ENCODE measurements at places on chromosomes 1 and 21.

DNA sequence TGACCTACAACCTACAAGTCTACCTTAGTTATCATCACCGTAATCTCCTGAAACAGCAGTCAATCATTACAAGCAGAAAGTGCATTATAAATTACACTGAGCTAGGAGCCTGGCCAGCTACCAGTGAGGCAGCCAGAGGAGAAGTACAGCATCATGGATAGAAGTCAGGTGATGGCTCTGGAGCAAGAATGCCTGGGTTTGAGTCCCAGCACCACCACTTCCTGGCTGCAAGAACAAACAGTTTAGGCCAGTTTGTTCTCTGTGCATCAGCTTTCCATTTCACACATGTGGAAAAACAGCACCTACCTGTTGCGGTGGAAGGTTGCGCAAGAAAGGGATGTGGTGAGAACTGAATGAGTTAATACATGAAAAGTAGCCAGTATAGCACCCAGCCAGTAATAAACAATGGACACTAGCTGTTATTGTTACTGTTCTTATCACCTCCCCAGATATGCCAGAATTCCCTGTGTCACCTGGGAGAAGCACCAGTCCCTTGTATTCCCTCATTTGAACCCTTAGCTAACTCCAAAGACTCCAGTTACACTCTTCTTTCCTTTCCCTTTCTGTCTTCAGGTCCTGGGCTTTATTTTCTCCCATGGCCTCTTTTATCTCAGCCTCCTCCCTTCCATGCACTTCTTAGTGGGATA is 9.0 kb downstream of the CREG1 start:
- no peak for DNase-seq

DNA sequence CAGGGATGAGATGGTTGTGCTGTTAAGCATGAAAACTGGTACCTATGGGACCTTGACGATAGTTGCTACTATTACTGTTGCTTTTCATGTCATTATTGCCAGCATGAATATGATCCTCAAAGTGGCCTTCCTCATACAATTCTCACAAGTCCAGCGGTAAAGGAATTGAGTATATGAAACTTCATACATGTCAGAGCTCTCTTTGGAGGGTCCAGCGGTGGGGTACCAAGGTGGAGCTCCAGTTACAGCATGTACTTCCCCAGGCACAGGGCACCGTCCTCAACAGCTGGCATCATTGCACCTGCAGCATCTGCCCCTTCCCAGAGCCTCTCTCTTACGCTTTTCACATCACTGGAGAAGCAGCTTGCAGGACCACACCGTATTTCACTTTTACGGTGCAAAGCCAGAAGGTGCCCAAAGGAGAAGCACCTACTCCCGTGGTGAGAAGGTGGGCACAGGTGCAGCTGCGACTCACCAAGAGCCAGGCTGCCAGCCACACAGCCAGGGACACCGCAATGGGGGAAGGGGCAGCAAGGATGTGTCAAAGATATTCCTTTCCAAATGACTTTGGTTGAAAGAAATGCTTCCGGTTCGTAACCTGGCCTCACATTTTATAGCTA is 166.4 kb upstream of the IRF2BP2 start:
- DNase-seq = no peak

- DNase-seq = no peak
Observed at GRCh38 chr1:22518379-22518778, 44.9 kb upstream of the EPHA8 start.

GRCh38 chr1:118294875-118295642 is 110.0 kb upstream of the SPAG17 start:
- DNase-seq = peak; percentile 70

DNA sequence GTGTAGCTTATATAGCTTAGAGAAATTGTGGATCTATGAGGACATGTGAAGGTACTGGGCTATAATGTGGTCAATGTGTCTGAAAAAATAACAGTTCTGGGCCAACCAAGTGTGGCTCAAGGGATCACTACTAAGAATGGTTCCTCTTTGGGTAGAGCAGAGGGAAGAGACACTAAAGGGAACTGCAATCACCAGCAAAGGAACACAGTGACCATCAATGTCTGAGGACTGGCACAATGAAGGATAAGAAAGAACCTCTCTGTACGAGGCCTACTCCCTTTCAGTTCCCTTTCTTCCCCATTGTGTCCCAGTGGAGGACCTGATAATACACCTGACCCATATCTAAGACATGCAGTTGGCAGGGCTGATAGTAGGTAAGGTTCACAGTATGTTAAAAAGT is 89.9 kb upstream of the JAK1 start:
- DNase-seq = no peak

DNA sequence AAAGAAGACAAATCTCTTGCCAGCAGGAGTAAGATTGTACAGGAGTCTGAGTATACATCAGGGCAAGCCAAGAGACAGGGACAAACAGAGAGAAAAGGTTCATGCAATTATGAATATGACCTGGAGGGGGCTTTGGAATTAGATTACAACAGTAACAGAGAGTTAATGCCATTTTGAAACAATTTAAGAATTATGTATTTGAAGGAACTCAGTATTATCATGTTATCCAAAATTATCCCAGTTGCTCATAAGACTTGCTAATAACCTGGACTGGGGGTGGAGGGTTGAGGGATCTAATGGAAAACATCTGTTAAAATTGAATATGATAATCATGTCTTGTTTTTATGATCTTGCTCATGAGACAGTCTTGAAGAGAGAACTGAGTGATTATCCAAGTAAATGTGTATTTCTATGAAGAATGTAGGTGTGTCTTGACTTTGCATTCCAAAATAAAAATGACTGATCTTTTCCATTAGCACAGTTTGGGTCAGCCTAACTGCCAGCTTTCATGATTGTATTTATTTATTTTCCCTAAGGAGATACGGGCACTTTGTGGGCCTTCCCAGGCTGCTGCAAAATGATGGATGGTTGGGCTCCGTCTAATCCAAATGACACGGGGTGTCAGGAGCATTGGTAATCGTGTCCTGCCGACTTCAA is 117.7 kb downstream of the ERG start:
- peak; percentile 42 for DNase-seq

- DNase-seq = no peak
Observed at GRCh38 chr1:170885551-170885950, 49.8 kb upstream of the MROH9 start.

DNA sequence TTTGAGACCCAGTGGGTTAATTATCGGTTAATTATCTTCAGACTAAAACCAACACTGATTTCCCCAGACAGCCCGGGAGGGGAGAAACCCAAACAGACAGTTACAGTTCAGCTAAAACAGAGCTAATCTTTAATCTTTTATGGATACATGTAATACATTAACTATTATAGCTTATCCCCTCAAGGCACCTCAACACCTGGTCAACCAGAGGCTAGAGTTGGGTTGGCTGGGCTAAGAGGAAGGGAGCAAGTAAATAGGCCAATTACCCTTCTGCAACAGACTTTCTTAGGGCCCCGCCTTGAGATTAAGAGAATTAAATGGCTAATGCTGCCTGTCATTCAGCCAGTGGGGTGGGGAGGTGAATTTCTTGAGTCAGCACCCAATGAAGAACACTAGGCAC is 6.6 kb upstream of the MED18 start:
- no peak for DNase-seq

- no peak for DNase-seq
Observed at GRCh38 chr1:211875541-211875940, 45.0 kb upstream of the LPGAT1 start.

DNA sequence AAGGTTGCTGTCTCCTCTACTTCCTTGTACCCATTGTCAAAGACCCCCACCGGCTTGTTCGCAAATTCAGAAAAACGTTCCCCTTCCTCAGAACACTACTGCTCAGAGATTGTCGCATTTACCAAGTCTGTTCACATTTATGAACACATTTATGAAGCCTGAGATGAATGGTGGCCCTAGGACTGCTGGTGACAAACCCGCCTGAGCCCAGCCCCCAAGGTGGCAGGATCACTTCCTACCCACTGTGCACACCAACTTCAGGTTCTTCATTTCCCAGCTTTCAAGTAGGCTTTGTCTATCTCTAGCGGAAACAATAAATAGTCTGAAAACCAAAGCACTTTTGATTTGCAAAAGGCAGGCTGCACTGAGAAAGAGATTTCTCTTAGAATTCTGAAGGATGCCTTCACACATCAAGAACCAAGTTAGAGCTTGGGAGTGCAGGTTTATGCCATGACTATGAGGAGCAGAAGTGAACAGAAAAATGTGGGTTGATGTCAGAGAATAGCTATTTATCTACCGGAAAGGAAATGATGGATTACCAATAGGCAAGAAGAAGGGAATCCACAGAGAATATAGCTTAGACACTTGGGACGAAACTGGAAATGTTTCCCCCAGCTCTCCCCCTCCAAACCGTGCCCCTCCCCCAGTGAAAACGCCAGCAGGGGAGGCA is 200.5 kb downstream of the TOMM20 start:
- DNase-seq = peak; percentile 40

- DNase-seq = no peak
Observed at GRCh38 chr1:14649976-14650375, 51.5 kb downstream of the KAZN start.

DNA sequence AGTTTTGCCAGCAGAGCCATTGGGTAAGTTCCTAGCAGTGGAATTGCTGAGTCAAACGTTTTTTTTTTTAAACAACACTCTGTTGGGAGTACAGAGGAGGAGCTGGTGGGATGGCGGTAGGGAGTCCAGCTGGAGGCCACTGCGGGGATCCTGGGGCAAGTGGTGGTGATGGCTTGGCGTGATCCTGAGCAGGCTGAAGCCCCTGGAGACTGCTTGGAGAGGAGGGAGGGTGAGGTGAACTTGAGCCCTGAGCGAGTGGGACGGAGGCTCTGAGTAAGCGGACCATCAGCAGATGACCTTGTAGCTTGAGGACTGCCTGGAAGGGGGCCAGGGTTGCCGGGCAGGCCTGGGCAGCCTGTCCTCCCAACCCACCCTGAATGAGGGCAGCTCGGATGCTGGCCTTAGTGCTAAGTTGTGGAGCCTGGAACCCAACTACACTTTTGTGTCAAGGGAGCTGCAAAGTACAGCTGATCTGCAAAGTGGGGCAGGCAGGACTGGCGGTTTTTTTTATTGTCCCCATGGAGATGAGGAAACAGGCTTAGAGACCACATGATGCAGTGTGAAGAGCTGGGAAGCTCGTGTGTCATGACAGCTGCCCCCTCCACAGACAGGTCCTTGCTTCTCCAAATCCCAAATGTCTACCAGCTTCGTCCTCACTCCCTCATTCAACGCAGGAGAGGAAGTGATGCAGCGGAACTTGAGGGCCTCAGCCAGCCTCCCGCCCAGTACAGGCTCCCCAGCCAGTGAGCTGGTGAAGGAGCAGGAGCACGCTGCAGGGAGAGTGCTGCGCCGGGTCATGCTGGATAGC is 20.2 kb downstream of the MRPL37 start:
- DNase-seq = no peak

DNA sequence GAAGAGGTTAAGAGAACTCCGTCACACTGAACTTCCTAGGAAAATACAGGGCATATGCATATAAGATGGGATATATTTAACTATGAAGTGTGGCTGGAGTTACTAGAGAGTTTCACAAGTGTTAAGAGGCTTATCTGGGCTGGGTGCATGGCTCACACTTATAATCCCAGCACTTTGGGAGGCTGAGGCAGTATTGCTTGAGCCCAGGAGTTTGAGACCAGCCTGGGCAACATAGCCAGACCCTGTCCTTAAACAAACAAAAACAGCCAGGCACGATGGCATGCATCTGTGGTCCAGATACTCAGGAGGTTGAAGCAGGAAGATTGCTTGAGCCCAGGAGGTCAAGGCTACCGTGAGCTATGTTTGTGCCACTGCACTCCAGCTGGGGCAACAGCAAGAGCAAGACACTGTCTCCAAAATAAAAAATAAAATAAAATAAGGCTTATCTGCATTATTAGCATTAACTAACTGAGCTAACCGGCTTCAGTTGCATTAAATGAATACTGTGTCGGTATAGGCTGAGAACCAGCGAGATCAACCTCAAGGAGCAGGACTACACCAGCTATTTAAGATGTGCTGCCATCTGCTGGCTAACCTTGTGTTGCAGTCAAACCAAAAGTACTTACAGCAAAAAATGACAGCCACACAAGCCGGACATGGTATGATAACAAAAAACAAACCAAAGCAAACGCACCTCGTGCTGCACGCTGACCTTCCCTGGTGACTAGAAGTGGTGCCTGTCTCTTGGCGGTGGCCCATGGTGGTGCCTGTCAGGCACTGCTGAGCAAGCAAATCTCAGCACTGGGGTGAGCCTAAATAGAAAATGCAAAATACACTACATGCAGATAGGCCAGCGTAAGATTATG is 19.7 kb upstream of the RBBP5 start:
- DNase-seq = peak; percentile 95

DNA sequence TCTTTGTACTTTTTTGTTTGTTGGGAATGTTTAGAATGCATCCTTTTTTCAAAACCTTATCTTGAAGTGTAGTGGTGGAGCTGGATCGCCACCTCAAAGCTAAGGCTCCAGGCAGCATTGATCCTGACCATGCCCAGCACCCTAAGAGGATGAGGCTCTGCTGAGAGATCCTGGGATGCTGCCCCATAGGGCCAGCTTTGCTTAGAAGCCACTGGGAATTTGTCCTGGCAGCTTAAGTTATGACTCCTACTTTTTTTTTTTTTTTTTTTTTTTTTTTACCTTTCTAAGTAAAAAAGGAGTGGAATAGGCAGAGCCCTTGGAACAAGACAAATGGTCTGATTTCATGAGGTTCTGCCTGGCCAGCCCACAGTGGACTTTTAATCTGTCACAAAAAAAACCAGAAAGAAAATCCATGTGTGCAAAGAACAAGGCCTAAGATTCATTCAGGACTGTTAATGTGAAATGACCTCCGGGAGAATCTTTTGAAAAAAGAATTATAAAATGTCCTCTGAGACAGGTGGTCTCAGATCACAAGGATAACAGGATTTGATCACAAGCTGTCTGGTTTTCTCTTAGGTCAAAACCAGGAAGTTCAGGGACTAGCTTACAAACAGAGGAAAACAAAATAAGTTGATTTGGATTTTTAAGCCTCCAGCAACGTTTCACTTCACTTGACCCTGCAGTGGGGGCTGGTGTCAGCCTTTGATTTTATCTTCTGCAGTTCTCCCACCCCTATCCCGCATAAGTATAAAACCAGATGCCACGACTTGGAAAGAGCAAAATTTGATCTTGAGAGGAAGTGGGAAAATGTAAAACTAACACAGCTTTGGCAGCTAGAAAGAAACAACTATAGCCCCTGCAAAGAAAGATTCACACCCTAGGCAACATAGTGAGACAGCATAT is 25.9 kb upstream of the RAP1A start:
- no peak for DNase-seq

GRCh38 chr1:192462616-192463015 is 113.0 kb upstream of the RGS1 start:
- DNase-seq = no peak

DNA sequence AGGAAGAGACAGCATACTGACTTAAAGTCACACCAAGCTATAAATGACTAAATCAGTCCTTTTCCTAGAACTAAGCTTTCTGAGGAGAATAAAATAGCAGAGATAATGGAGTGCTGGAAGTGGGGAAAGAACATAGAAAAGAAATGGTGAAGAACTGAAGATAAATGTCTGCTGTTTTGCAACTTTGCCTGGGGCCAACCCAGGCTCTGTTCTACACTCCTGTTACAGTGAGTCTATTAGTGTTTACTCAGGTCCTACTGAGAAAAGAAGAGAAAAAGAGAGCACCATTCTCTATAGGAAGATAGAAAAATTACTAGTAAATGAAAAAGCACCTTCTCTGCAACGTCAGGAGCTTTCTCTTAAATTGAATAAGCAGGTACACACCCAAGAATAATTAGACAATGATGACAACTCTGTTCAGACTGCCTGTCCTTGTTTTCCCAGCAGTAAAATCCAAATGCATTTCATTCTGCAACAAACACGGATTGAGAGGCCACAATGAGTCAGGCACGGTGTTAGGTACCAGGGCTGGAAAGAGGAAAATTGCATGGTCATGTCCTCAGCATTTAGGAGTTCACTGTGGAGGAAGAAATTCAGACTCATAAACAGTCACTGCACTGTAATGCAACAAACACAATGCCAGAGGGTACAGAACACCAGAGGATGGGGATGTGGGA is 139.4 kb upstream of the CAMK1G start:
- no peak for DNase-seq
